ENCODE measurements at places on chromosomes 13 and 19.

- no peak for DNase-seq
Observed at GRCh38 chr19:52188822-52189734, 774 bp upstream of the PPP2R1A start.

DNA sequence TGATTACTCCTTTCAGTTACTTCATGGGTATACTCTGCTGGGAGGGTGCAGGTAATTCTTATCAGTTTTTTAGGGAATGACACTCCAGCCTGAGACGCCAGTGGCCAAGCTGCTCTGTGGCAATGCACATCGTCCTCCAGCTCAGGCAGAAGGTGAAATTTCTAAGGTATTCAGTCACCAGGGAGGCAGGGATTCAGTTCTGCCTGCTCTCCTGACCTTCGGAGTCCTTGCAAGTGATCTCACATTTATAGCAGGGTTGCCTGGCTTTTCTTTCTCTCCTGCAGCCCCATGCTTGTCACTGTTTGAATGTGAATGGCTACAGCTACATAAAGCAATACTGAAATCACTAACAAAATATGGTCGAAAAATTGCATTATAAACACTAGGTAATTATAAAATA lies 1447.5 kb downstream of the EFNB2 start:
- no peak for DNase-seq

DNA sequence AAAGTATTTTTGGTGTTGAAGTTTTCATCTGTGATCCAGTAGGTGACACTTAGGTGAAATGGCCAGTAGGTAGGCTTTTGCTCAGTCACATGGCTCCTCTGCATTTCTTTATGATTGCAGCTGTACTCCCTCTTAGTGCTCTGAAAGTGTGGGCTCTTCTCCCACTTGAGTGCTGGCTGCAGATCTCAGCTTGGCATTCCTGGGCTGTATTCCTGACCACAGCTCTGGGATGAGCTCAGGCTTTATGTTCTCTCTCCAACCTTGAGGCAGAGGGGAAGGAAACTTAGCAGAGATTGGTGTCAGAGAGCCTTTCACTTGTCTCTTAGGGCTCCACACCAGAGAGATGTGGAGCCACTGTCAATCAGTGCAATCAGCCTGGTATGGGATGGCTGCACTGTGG lies 254.3 kb downstream of the NDFIP2 start:
- DNase-seq: no peak

DNA sequence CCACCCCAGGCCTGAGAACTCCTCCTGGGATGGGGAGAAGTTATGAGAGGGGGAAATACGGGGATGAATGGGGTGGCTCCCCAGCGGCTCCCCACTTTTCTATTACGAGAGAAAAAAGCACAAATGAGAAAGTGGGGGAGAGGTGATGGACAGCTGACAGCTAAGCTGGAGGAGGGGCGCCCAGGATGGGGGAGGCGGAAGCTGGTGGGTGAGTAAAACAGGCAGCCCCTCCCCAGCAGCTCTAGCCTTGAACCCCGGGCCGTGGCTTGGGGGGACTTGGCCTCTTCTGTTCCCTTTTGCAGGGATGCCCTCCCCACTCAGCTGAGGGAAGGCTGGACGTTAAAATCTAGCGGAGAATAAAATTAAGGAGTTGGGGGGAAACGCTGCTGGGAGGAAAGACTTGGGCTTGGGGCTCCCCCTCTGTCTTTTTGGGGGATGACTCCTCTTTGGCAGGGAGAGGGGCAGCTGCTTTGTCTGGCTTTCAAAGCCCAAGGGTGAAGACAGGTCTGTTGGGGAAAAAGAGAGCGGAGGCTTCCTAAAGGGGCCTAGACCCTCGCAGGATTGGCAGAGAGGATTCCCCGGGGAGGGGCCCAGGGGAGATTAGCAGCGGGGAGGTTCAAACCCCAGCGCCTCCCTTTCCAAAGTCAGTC lies 1.4 kb upstream of the SAMD1 start:
- DNase-seq: no peak

DNA sequence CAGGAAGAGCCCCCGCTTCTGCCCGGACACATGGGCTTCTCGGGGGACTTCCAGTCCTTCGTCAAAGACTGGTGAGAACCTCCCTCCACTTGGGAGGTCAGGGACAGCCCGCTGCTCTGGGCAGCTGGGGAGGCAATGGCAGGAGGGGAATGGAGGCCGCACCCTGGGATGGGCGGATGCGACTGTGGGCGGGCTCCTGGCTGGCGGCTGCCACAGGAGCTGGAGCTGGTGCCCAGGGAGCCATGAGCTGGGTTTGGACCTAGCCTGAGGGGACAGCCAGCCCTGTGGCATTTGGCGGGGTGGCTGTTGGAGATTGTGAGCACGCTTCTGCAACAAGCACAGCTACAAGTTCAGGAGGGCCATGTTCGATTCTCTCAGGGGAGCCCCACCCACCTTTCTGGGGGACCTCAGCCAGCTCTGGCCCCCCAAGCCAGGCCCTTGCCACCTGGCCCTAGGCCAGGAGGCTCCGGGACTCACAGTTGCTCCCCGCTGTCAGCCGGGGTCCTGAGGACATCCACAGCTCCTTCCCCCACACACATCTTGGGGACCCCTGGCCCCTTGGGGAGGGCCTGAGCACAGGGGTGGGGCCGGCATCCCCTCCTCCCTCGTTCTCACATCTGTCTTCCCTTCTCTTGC lies 3.0 kb upstream of the TGFBR3L start:
- no peak for DNase-seq

DNA sequence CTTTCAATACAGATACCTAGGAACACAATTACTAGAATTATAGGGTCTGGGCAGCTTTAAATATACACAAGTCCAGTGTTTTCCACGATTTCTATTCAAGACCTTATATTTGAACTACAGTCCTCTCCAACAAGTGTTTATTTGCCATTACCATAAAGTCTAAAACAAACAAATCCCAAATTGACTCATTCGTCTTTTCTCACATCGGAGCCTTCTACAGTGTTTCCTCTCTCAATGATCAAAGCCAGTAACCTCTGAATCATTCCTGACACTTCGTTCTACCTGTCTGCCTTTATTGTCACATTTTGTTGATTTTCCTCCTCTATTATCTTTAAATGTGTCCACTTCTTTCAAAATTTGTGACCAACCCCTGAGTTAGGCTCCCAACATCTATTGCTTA lies 1356.5 kb upstream of the SLC10A2 start:
- no peak for DNase-seq

GRCh38 chr13:39397226-39397895 lies 205.6 kb downstream of the LHFPL6 start:
- no peak for DNase-seq

DNA sequence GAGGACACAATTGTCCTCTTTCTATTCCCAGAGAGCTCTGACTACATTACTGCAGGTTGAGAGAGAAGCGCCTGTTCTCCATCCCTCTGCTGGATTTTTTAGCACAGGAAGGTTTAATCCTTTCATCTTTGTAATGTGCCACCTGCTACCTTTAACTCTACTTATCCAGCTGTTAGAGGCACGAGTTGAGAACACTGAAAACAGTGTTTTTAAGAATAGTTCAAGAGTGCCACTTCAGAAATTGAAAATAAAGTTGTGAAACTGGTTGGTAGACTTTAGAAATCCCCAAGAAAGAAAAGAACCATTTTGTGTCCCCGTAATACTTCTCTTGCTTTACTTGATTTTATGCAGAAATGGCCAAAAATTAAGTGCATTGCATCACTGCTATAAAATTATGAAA lies 20.6 kb downstream of the FREM2 start:
- no peak for DNase-seq

DNA sequence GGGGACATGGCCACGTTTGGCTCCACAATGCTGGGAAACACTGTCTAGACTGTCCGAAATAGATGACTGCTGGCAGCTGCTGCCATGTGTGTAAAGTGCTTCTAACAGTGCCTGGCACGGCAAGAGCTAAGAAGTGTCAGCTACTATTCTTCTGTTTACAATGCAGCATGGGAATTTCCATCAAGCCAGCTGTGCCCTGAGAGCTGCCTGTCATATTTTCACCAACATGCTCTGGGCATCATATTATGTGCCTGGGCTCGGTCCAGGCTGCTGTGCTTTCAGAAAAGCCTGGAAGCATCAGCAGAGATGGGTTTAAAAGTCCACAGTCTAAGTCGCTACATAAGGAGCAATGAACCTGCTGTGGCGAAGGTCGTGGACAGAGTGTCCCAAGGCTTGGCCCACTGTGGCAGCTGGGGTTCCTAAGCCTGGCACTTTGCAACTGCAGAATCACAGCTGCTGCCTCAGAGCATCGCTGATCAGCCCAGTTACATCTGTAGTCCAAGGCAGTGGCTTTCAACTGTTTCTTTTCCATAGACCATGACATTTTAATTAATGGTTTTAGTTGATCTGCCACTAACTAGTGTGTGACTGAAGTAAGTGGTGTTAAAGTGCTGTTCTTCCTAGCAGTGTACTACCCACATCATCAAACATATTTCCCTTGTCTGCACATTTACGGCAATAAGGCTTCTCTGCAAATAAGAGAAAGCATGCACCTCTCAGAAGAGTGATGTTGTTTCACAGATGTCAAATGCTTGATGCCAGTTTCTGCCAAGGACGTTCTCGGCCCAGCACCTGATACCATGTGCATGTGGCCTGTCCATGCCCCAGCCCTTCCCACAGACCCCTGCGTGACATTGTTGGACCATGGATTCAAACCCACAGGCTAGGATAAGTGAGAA lies 95.7 kb upstream of the C1QTNF9B start:
- DNase-seq: no peak

DNA sequence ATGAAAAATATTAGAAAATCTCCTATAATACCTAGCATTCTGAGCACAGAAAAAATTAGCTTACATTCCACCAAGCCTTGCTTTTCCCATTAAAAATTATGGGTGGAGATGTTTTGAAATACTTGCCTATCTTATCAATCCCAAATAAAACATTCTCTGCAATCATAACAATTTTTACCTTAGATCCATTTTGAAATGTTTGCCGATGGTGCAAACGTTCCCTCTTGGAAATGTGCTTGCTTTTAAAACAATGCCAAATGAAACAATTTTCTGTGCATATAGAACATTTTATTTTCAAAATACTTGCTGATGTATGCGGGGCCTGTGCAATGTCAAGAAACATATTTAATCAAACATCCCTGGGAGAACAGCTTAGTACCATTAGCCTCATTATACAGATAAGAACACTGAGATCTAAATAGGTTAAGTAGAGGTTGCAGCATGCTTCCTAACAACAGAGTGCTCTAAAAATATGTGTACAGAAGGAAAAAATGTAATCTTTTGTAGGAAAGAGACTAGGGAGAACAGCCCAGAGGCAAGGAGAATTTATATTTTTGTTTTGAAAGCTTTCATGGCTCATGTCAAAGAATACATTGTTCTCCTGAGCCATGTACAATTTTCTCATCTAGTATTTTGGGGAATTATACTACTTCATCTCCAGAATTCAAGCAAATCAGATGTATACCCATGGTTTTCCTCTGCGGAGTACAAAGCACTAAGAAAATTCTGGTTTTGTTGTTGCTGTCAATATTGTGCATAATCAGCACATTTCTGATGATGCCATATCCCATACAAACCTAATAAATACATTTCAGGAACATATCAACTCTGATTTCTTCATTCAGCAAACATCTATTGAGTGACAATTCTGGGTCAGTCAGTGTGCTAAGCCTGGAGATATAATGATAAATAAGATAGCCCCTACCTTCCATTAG lies 25.9 kb upstream of the FNDC3A start:
- no peak for DNase-seq

GRCh38 chr19:35095667-35096368 lies 19.8 kb upstream of the FXYD3 start:
- DNase-seq: no peak

- peak; percentile 20 for DNase-seq
Observed at GRCh38 chr19:38932425-38933179, 1.9 kb downstream of the MRPS12 start.

DNA sequence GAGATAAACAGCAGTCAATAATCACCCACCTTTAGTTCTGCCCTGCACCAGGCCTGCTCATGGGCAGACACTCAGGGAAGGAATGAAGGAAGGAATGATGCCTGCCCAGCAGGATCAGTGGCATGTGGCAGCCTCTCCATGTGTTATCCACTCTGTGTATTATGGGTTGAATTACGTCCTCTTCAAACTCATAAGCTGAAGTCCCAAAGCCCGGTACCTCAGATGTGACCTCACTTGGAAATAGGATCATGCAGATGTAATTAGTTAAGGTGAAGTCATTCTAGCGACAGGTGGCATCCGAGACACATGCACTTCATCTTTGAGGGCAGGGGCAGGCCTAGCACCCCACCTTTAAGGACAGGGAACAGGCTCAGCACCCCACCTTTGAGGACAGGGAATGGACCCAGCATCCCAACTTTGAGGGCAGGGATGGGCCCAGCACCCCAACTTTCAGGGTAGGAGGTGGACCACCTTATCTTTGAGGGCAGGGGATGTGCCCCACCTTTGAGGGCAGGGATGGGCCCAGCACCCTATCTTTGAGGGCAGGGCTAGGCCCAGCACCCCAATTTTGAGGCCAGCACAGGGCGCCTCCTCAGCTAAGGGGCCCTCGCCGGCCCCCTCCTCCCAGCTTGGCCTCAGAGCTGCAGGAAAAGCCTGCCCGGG lies 127.6 kb downstream of the URI1 start:
- no peak for DNase-seq

DNA sequence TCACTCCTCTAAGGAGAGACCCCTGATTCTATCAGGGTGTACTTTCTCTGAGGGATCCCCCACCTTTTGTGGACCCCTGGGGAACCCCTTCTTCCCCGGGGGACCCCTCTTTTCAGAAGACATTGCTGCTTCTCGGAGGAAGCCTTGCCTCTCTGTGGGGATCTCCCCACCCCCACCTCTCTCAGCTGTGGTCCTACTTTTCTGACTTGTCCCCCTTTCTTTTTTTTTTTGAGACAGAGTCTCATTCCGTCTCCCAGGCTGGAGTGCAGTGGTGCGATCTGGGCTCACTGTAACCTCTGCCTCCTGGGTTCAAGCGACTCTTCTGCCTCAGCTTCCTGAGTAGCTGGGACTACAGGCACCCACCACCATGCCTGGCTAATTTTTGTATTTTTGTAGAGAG lies 18.4 kb upstream of the GATAD2A start:
- DNase-seq: no peak

DNA sequence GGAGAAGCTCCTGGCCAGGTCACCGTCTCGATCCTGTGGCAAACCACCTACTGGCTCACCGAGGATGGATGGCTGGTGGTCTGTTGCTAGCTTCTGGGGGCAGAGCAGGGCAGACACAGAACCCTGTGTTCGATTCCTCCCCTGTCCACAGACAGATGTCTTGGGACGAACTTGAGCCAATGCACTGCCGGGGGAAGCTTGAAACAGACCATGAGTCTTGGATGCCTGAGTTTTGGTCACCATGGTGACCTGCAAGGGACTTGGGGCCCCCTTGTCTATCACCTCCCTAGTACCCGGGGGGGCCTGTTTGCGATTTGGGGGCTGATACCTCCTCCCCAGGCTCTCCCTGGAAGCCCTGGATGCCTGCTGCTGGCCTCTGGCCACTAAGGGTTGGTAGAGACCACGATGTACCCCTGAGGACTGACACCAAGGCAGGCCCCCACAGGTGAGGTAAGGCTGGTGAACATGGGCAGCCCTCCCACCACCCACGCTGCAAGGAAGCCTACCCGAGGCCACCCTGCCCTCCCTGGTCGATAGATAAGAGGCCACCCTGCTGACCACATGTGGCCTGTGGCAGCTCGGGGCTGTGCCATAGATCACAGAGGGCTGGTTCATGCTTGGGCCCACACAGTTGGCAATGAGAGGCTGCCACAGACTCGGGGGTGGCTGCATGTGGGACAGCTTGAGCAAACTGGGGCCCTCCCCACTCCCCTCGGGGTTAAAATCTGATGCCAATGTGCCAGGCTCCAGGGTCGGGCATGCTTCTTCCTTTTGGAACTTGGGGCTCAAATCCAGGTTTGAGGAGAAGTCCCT lies 10.7 kb downstream of the IQCN start:
- DNase-seq: no peak

Measured in NT2/D1 (cell line).